ENCODE measurements at places on chromosomes 3 and 15. TPM values are rescaled to one million over a fixed set of nuclear protein-coding genes. Genes with fewer than 3 reads are reported as not detected.

DNA sequence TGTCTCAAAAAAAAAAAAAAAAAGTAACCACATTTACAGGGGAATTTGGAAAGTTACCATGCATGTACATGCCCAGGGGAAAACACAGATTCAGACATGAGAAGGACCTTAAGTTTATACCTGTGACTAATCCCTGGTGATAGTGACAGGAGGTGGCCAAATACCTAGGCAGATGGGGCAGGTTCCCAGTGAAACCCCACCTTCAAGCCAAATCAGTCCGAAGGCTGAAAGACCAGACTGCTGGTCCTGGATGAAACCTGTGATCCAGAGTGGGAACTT lies 15.8 kb downstream of the SPCS1 start:
- H3K36me3 ChIP-seq: peaks cover 4% of the 10 kb centered on the region
- H3K27ac ChIP-seq: no peak overlapping the region
- H3K4me1 ChIP-seq: no peaks in the 10 kb centered on the region
- no peak overlapping the region for H3K4me3 ChIP-seq
- H3K27me3 ChIP-seq: no peaks in the 10 kb centered on the region

Gene ACP3
- total RNA-seq: 66.4 TPM

DNA sequence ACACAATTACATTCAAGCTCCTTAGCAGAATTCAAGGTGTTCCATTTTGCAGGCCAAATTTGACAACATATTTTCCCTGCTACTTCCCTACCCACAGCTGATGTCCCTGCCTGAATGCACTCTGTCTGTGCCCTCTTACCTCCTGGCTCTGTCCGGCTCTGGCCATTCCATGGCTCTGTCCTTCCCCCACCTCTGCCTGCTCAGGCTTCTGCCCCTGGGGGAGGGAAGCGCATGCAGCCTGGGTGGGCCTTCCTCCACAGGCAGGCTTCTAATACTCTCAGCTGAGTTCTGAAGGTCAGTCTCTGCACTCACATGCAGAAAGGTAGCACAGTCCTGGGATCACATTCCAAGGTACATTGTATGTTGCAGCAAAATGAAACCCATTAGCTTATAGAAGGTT lies 113.6 kb upstream of the CACNA2D3 start:
- no peak for DNase-seq
- no peak overlapping the region for H3K27ac ChIP-seq
- H3K36me3 ChIP-seq: no peaks in the 10 kb centered on the region

GRCh38 chr3:191919491-191920026 lies 458.6 kb downstream of the PYDC2 start:
- H3K36me3 ChIP-seq: no peaks in the 10 kb centered on the region
- H3K27me3 ChIP-seq: no peaks in the 10 kb centered on the region
- no peak overlapping the region for H3K27ac ChIP-seq
- H3K4me1 ChIP-seq: no peaks in the 10 kb centered on the region
- H3K4me3 ChIP-seq: no peak overlapping the region
- DNase-seq: no peak

Gene IQCF5
- total RNA-seq: not detected

Gene BUB1B
- 1.8 TPM for total RNA-seq

GRCh38 chr3:49279376-49279775 lies 2.3 kb upstream of the C3orf62 start:
- no peak for DNase-seq
- no peak overlapping the region for H3K4me3 ChIP-seq
- peaks cover 5% of the 10 kb centered on the region for H3K4me1 ChIP-seq
- H3K36me3 ChIP-seq: peaks cover 14% of the 10 kb centered on the region
- peak overlapping the region; percentile 22 for H3K27ac ChIP-seq

- H3K27ac ChIP-seq: no peak overlapping the region
- no peaks in the 10 kb centered on the region for H3K27me3 ChIP-seq
- no peak for DNase-seq
- no peak overlapping the region for H3K4me3 ChIP-seq
These were observed 6.1 kb downstream of the IQCF5 start for GRCh38 chr3:51869304-51869703.

Gene ITIH1
- total RNA-seq: 0.11 TPM

Gene CSTA
- total RNA-seq: 6.5 TPM

All from lung (tissue), 17 donors.